ENCODE measurements at places on chromosomes 1 and 21. TPM values are rescaled to one million over a fixed set of nuclear protein-coding genes. Genes with fewer than 3 reads are reported as not detected.
A peak's percentile ranks its signal among the peaks of the same experiment; 100 is the strongest.

- H3K4me1 ChIP-seq: peaks cover 45% of the 10 kb centered on the region
- H3K27ac ChIP-seq: no peak overlapping the region
- no peak for DNase-seq
- peak overlapping the region; percentile 1 for H3K4me3 ChIP-seq
- H3K27me3 ChIP-seq: peaks cover 7% of the 10 kb centered on the region
These were observed 7.9 kb upstream of the UMODL1 start for GRCh38 chr21:42063191-42063570.

DNA sequence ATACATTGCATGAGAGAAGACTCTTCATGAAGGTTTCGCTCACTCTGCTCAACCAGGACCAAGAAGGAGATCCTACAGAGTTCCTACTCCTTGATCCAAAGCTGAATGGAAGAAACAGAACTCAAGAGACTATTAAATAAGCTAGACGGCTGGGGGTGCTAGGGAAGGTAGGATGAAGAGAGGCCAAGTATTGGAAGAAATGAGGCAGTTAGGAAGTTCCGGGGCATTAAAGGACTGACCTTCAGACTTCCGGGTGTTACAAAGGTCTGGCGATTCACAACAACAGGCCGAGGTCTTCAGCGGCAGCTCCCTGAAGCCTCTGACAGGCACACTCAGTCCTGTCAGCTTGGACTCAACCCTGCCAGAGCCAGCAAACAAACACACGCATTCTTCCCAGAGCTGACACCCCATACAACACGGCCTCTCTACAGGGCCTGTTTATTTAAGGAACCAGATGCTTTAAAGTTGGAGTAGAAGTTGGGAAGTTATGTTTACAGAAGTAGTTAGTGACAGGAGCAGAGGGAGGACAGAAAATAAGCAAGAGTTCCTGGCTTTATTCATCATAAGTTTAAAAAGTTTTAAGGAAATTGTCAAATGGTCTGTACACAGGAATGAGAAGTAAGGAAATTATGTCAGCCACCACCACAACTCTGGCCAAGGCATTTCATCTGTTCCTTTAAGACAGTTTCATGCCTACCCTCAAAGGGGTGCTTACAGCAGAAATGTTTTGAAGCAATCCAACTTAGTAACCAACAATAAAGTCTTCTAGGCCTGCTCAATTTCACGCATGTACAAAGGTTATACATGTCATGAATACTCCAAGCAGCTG, 4.7 kb downstream of the SORT1 start:
- H3K36me3 ChIP-seq: no peaks in the 10 kb centered on the region
- H3K27me3 ChIP-seq: no peaks in the 10 kb centered on the region
- H3K4me3 ChIP-seq: peak overlapping the region; percentile 21
- H3K4me1 ChIP-seq: peaks cover 86% of the 10 kb centered on the region
- no peak for DNase-seq
- H3K27ac ChIP-seq: peak overlapping the region; percentile 85

DNA sequence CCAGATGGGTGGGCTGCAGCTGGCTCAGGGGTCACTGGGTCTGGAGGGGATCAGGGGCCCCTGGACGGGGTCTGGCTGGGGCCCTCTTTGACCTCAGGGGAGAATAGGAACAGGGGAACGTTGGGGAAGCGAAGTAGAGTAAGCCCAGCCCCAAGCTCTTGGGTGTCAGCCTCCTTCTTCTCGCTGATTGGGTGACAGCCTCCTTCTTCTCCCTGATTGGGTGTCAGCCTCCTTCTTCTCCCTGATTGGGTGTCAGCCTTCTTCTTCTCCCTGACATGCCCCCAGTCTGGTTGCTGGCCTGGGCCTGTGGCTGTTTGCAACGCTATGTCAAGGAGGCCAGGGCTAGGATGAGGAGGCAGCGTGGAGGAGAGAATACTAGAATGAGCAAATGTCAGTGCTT, 76.7 kb upstream of the CASZ1 start:
- no peak overlapping the region for H3K4me3 ChIP-seq
- DNase-seq: no peak
- no peak overlapping the region for H3K27ac ChIP-seq
- peaks cover 27% of the 10 kb centered on the region for H3K27me3 ChIP-seq

GRCh38 chr1:225684741-225685140, 31.8 kb upstream of the ENAH start:
- no peaks in the 10 kb centered on the region for H3K36me3 ChIP-seq
- H3K4me3 ChIP-seq: no peak overlapping the region
- no peaks in the 10 kb centered on the region for H3K27me3 ChIP-seq
- H3K27ac ChIP-seq: no peak overlapping the region
- no peak for DNase-seq

DNA sequence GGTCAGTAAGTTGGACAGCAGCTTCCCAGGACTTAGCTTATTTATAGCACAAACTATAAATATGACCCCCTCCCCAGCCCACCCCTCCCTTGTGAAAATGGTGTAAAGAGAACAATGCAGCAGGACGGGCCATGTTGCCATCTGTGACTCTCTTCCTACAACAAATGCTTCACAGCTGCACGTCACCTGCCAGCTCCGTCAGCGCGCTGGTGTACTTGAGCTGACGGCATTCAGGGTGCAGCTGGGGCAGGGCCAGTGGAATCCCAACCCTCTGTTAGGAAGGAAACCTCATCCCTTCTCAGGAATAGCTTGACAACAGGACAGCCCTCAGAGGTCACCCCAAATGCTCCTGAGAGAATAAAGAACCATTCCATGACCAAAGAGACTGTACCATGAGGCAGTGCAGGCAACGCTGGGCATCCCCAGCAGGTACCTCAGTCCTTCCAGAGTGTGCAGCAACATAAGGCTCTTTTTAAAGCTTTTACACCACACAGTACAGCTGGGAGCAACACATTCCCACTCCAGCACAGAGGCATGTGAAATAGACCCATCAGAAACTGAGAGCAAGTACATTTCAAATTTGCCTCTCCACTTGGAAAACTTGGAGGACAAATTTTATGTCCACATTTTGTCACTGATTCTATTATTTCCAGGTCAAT, 85.0 kb downstream of the ATP1A1 start:
- no peak overlapping the region for H3K27ac ChIP-seq
- H3K4me3 ChIP-seq: no peak overlapping the region
- DNase-seq: no peak
- H3K36me3 ChIP-seq: no peaks in the 10 kb centered on the region
- H3K4me1 ChIP-seq: no peaks in the 10 kb centered on the region

DNA sequence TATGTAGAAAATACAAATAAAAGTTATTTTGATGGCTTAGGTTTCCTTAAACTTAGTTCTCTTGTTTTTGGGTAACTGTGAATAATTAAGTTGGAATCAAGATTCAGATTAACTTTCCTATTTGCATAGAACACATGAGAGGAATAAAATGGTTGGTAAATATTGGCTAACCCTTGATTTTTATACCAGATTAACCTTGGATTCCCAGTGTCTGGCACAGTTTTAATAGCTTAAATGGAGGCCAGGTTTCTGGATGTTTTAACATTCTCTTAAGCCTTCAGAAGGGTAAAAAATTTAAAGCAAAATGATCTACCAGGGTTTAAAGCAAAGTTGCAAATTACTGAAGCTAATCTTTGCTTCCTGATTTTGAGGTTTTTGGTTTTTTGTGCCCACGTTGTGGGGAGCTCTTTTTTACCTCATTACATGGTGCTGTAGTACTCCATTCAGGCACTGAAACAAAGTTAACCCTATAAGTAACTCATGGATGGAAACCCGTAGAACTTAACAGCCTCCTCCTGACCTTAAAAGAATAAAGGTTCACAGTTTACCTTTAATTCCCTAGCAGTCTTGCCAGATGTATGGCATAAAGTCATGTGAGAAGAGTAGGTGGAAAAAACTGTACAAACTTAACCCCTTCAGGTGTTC, 8.4 kb upstream of the SPATA1 start:
- H3K27ac ChIP-seq: no peak overlapping the region
- no peak overlapping the region for H3K4me3 ChIP-seq
- peaks cover 24% of the 10 kb centered on the region for H3K4me1 ChIP-seq

DNA sequence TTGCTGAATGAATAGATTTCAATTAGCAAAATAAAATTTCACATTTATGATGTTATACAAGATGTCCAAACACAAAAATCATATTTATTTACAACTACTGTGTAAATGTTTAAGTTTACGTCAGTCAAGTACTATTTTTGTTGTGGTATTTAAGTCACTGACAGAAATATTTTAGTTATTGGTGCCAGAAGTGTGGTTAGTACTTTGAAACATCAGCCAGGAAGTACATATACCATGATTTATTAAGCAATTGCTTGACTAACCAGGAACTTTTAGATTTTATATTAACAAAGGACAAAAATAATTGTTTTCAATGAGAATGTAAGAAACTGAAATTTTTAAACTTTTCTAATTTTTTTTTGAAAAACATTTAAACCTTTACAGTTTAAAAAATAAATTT, 2.4 kb upstream of the FCRL4 start:
- no peaks in the 10 kb centered on the region for H3K4me1 ChIP-seq
- no peak overlapping the region for H3K4me3 ChIP-seq
- H3K27me3 ChIP-seq: peaks cover 6% of the 10 kb centered on the region
- no peaks in the 10 kb centered on the region for H3K36me3 ChIP-seq

- DNase-seq: peak; percentile 67
- H3K27ac ChIP-seq: peak overlapping the region; percentile 85
- no peaks in the 10 kb centered on the region for H3K36me3 ChIP-seq
- peaks cover 48% of the 10 kb centered on the region for H3K4me1 ChIP-seq
These were observed 837 bp downstream of the SLC16A1 start for GRCh38 chr1:112954945-112955772.

GRCh38 chr1:61054601-61054993, 27.8 kb upstream of the NFIA start:
- DNase-seq: no peak
- peaks cover 72% of the 10 kb centered on the region for H3K4me1 ChIP-seq
- H3K4me3 ChIP-seq: no peak overlapping the region
- H3K36me3 ChIP-seq: no peaks in the 10 kb centered on the region
- H3K27me3 ChIP-seq: no peaks in the 10 kb centered on the region

GRCh38 chr1:46021046-46021996, 111.1 kb downstream of the PIK3R3 start:
- H3K27me3 ChIP-seq: no peaks in the 10 kb centered on the region
- no peaks in the 10 kb centered on the region for H3K4me1 ChIP-seq
- no peak for DNase-seq

- H3K27me3 ChIP-seq: no peaks in the 10 kb centered on the region
- peaks cover 29% of the 10 kb centered on the region for H3K4me1 ChIP-seq
- H3K4me3 ChIP-seq: no peak overlapping the region
- DNase-seq: no peak
- no peaks in the 10 kb centered on the region for H3K36me3 ChIP-seq
These were observed 3.8 kb downstream of the BCL9 start for GRCh38 chr1:147545133-147545532.

- peaks cover 20% of the 10 kb centered on the region for H3K4me1 ChIP-seq
- H3K4me3 ChIP-seq: no peak overlapping the region
These were observed 3.2 kb upstream of the TTLL10 start for GRCh38 chr1:1170215-1171091.

DNA sequence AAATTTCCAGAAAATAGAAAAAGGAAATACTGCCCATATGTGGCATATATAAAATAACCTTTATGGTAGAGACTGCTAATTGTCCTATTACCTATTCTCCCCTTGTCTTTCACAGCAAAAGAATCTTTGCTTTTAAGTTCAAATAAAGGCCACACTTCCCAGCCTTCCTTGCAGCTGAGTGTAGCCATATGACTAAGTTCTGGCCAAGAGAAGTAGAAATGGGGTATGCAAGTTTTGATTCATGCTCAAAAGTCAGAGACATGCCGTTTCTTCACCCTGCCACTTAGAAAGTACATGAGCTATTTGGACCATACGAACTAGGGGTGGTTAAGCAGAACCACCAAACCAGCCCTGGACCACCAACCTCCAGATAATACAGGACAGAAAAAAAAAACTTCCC, 18.3 kb upstream of the S100A2 start:
- no peaks in the 10 kb centered on the region for H3K27me3 ChIP-seq
- H3K4me3 ChIP-seq: no peak overlapping the region
- no peaks in the 10 kb centered on the region for H3K4me1 ChIP-seq
- no peak overlapping the region for H3K27ac ChIP-seq
- no peaks in the 10 kb centered on the region for H3K36me3 ChIP-seq

DNA sequence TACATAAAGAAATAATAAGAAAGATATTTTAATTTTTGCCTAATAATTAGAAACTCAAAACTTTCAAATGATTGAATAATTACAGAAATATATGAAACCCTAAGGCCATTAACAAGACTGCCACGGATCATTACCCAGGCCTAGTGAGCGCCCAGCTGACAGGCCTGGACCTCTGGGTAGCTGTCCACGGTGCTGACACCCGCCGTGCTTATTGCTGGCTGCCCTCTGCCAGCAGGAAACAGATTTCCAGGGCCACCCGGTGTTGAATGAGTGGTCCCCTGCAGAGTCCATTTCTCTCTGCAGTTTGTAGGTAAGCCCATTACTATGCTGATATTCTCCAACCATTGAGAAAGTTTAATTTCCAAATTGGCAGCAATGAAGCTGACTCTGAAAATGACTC, 254.4 kb upstream of the GJB5 start:
- no peak overlapping the region for H3K4me3 ChIP-seq
- peaks cover 3% of the 10 kb centered on the region for H3K27me3 ChIP-seq
- no peaks in the 10 kb centered on the region for H3K4me1 ChIP-seq
- H3K27ac ChIP-seq: no peak overlapping the region
- no peaks in the 10 kb centered on the region for H3K36me3 ChIP-seq

FCRL6 gene
- total RNA-seq: not detected

OR2G6 gene
- not detected for total RNA-seq

S100A8 gene
- 22.7 TPM for total RNA-seq

Measured in suprapubic skin (tissue), 4 donors.